ENCODE measurements at places on chromosomes 13 and 19. TPM values are rescaled to one million over a fixed set of nuclear protein-coding genes. Genes with fewer than 3 reads are reported as not detected.
A peak's percentile ranks its signal among the peaks of the same experiment; 100 is the strongest.

GRCh38 chr13:99281811-99282263 lies 23.7 kb upstream of the GPR18 start:
- DNase-seq: no peak

DNA sequence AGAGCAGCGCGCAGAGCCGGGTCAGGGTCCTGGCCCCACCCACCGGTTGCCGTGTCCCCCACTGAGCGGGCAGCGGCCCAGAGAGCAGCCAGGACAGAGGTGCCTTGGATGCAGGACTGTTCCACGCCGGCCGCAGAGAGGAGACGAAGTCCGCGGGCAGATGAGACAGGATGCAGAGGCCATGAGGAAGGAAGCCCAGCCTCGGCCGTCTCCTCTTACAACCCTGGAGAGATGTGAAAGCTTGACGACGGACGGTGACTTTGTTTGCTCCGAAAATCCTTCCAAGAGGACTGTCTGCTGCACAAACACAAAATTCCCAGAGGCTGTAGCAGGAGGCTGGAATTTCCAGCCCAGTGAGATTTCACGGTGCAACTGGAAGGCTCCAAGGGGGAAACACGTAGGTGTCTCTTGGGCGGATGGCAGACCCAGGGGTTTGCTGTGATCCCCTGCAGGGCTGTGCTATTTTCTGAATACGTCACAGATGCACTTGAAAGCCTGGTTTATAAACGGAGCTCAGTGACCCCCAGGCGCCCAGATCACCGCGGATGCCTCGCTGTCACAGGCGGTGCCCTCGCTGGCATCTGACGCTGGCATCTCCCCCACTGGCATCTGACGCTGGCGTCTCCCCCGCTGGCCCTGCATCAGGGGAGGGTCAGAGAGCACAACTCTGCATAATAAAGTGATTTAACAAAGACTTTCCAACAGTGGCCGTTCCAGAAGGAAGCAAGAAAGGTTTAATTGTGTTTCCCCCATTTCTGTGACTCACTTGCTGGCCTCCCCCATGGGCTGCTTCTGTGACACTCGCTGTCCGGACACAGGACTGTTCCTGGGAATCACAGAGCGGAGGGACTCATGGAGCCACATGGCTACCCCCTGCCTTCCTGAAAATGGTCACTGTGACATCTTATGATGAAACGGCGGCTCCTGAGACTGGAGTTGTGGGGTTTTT lies 62.0 kb upstream of the C13orf46 start:
- DNase-seq: peak; percentile 70

SERTAD1 gene
- 5.6 TPM for polyA plus RNA-seq

DNA sequence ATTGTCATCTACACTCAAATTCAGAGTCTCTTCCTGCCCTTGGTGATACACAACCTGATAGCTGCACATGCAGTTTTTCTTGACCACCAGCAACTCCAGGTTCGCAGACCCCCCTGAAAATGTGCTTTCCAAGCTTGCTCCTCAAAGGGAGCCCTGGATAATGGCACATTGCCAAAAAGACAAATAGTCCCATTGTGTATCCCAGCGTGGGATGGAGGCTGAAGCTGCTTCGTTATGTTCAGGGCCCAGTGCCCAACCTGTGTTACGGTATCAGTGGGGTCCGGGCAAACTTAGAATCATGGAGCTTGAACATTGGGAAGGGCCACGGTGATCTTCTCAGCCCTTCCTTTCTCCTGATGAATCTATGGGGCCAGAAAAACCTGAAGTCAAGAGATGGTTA lies 173.0 kb downstream of the TEX29 start:
- DNase-seq: no peak

BRSK1 gene
- polyA plus RNA-seq: 17.3 TPM

- no peak for DNase-seq
Observed at GRCh38 chr13:46662690-46663089, 109.7 kb downstream of the LRCH1 start.

GRCh38 chr13:65330691-65331090 lies 1899.4 kb downstream of the PCDH9 start:
- DNase-seq: no peak

ZNF829 gene
- 4.5 TPM for polyA plus RNA-seq

- DNase-seq: no peak
Observed at GRCh38 chr13:51628059-51628852, 44.0 kb downstream of the WDFY2 start.

UBXN6 gene
- polyA plus RNA-seq: 95.5 TPM

- DNase-seq: no peak
Observed at GRCh38 chr13:28394422-28394821, 100.5 kb downstream of the FLT1 start.

Measured in muscle of arm (tissue), 14 donors.